RPMI8226 (cell line): ENCODE measurements at places on chromosomes 1 and 21.

DNA sequence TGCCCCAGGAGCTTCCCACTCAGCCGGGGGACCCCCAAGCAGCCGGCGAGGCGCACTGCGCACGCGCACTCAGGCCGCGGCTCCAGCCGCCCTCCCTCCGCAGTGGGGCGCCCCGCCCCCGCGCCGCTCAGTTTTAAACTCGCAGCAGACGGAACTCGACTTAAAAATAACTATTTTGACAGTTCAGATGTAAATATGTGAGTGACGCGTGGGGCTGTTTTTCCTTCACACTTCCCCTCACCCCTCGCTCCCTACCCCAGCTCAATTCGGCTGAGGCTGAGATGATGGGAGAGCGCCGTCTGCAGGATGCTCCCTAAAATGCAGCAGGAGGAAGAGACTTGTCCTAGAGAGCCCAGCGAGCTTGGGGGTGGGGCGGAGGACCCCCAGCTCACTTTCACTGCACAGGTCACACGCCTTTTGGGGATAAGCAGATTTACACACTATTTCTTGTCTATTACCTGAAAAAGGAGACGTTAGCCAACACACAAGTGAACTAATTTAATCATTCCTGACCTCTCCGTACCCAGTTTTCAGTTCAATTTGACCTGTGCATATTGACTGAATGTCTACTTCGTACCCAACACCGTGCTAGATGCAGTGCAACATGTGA is 8.9 kb upstream of the LEMD1 start:
- DNase-seq, result peak; percentile 58

DNA sequence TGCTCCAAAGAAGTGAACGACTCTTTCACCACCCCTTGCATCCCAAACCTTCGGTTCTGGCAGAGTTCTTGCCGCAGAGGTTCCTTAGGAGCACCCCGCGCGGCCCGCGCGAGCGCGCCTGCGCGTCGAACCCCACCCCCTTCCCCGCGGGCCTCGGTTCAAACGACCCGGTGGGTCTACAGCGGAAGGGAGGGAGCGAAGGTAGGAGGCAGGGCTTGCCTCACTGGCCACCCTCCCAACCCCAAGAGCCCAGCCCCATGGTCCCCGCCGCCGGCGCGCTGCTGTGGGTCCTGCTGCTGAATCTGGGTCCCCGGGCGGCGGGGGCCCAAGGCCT is at the start of gene C1orf56:
Gene C1orf56, plus strand, starts transcription at position 161 of the 334 bp plus-strand sequence. Its CDS starts 97 bp downstream, at position 258.
- peak; percentile 64 for DNase-seq

GRCh38 chr1:156129687-156130577 is 15.4 kb downstream of the LMNA start:
- DNase-seq, result peak; percentile 73

DNA sequence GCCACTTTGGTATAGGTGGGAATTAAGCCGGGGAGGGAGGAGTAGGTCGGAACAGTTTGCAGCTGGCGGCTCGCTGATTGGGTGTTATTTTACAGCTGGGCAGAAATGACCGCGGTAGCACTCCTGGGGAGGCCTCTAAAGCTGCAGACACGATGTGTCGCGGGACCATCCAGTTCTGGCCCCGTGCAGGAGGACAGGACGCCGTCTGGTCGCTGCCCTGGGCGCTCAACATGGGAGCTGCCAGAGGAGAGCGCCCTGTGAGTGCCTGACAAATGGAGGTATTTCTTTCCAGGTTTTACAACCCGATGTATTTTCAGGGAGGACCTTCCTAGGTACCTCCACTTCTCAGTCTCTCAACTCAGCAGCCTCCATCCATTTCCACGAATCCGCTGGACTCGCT is 46.2 kb downstream of the CDC7 start:
- no peak for DNase-seq

DNA sequence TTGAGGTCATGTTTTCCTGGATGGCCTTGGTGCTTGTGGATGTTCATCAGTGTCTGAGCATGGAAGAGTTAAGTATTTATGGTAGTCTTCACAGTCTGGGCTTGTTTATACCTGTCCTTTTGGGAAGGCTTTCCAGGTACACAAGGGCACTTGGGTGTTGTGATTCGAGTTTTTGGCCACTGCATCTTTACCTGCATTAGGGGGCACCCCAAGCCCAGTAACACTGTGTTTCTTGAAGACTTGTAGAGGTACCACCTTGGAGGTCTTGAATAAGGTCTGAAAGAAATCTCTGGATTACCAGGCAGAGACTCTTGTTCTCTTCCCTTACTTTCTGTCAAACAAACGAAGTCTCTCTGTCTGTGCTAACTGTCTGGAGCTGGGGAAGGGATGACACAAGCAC is 34.4 kb upstream of the ROR1 start:
- no peak for DNase-seq

GRCh38 chr1:159949981-159950381 is 4.1 kb downstream of the SLAMF9 start:
- DNase-seq, result no peak

DNA sequence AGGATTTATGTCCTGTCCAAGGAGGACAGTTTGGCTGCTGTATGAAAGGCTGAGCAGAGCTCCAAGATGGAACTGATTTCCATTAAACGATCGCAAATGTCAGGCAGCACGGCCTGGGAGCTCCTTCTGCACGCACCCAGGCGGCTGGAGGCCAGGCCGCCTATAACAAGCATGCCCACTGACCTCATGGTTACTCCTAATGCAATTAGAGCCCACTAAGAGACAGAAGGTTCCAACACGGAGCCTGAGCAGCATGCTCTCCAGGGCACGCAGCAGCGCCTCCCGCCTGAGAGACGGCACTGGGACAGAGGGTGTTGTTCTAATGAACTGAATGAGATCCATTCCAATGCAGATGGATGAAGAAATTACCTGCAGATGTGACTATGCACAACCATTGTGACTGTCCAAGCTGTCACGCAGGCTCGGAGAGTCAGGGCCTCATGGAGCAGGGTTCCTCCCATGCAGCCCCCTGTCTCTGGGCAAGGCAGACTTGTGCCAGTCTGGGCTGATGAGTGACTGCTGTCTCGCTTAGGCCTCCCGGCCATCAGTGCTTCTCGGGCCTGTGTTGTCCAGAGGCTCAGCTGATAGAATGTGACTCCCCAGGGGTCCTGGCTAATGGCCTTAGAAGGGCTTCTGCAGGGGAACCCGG is 25.2 kb upstream of the CDCA8 start:
- DNase-seq, result no peak

DNA sequence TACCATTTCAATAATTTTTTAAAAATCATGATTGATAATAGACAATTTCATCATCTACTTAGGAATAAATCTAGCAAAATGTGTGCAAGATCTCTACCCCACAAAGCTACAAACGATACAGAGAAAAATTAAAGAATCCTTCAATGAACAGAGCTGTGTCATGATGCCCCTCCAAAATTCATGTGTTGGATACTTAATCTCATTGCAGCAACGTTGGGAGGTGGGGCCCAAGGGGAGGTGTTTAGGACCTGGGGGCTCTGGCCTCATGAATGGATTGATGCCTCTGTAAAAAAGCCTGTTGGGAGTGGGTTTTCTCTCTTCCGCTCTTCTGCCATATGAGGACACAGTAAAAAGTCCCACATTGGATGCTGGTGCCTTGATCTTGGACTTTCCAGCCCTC is 54.9 kb downstream of the PRSS38 start:
- DNase-seq, result no peak

DNA sequence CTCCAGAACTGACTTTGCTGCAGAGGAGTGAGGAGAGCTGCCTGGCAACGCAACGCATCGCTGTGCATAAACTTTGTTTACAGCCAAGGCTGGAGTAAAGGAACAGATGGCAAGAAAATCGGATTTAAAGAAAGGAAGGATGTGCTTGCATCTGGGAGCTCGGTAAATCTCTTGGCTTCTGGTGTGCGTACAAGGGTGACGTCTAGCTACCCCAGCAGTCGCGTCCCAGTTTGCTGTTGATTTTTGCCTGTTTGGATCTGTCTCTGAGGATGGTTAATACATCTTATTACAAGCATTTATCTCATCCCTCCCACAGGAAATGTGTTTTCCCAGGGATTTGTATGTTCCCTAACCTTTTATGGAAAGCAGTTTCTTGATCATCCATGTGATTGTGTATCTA is 73.3 kb upstream of the RALGPS2 start:
- no peak for DNase-seq

DNA sequence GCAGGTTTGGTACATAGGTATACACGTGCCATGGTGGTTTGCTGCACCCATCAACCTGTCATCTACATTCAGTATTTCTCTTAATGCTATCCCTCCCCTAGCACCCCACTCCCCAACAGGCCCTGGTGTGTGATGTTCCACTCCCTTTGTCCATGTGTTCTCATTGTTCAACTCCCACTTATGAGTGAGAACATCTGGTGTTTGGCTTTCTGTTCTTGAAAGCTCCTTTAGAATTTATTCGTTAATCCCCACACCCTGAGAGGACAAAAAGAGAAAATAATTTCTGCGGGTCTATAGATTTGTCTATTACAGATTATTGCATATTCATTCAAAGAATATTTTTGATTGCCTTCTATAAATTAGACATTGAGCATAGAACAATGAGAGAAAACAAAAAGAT is 455.5 kb downstream of the PLPP3 start:
- no peak for DNase-seq
